ENCODE measurements at places on chromosomes 16 and 17.

- DNase-seq = no peak
Observed at GRCh38 chr17:156094-156621, 18.8 kb downstream of the SCGB1C2 start.

GRCh38 chr17:44916781-44917241 lies 1.5 kb upstream of the GFAP start:
- DNase-seq = peak; percentile 50

DNA sequence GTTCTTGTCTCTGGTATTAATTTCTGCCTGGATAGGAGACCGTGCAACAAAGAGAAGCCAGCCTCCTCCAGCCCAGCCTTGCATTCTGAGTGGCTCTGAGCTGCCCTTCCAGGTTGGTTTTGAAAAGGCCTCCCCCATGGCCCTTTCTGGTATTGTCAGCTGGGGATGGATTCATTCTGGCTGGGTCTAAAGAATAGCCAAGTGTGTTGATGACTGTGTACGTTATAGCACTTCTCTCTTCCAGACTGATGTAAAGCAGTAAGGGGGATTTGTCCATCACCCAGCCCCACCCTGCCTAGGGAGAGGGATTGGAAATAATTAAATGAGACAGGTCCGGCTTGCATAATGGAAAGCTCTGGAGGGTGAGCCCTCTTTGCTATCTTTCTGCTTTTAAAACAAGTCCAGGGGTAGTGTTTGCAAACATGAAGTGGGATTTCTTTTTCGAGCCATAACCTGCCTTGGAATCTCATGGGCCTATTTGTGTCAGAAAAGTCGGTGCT lies 146.4 kb downstream of the MSI2 start:
- DNase-seq = no peak

DNA sequence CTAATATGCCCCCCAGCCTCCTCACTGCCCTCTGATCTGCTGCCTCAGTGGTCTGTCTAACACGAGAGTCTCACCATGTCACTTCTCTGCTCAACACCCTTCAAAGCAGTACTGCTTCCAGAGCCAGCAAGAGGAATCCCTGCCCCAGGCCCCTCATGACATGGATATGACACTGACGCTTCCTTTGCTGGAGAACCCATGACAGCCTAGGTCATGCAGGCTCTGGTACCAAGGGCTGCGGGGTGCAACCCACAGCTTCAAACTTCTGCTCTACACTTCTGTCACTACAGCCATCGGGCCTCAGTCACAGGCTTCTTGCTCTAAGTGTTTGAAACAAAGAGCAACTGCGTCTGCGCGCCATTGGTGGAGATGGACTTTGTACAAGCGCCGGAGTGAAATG lies 32.6 kb upstream of the DLX4 start:
- DNase-seq = no peak

GRCh38 chr16:78363843-78364555 lies 264.5 kb downstream of the WWOX start:
- DNase-seq = no peak

DNA sequence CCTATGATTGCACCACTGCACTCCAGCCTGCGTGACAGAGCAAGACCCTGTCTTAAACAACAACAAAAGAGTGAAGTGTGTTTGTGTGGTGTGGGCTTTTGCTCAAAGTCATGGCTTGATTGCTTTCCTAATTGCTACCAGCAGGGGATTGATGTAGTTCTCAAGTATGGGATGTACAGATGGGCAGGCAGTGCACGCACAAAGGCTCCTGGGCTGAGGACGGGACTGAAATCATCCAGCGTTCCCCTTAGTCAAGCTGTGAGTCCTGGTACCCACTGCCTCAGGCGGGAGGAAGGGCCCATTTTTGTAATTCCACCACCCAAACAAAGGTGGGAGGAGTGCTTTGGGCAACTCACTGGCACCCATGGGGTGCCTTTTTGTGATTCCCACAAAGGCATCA lies 47.3 kb downstream of the GDE1 start:
- DNase-seq = no peak

DNA sequence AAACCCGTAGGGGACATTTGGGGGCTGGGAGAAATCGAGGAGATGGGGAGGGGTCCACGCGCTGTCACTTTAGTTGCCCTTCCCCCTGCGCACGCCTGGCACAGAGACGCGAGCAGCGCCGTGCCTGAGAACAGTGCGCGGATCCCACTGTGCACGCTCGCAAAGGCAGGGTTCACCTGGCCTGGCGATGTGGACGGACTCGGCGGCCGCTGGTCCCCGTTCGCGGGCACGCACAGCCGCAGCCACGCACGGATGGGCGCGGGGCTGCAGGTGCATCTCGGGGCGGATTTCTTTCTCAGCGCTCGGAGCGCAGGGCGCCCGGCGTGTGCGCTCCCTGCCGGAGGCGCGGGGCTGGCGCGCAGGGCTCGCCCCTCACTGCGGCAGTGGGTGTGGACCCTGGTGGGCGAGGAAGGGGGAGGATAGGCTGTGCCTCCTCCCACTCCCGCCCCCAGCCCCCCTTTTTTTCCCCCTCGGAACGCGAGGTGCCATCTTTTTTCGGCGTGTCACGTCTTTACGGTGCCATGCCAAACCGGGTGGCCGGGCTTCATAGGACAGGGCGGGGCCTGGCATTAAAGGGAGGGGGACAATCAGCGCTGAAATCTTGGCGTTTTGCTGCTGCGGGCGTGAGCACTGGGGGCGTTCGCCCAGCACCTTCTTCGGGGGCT lies 1.1 kb downstream of the MAPT start:
- DNase-seq = no peak

DNA sequence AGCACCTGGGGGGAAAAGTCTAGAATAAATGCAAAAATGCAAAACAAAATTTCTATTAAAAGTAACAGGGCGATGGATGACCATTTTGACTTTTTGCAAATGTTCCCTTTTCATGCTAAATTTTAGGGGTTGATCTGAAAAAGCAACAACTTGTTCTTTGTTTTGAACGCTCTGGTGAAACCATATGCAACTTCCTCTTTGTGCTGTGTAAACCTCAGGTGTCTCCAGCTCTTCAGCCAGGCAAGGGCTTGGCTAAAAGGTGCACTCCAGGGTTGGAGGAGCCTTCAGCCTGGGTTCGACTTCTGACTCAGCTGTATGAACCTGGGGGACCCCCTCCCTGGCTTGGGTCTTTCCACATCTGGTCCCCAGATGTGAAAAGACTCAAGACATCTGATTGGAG lies 9.5 kb downstream of the IRF8 start:
- DNase-seq = no peak

GRCh38 chr16:24858219-24859041 lies 12.7 kb downstream of the SLC5A11 start:
- peak; percentile 71 for DNase-seq

DNA sequence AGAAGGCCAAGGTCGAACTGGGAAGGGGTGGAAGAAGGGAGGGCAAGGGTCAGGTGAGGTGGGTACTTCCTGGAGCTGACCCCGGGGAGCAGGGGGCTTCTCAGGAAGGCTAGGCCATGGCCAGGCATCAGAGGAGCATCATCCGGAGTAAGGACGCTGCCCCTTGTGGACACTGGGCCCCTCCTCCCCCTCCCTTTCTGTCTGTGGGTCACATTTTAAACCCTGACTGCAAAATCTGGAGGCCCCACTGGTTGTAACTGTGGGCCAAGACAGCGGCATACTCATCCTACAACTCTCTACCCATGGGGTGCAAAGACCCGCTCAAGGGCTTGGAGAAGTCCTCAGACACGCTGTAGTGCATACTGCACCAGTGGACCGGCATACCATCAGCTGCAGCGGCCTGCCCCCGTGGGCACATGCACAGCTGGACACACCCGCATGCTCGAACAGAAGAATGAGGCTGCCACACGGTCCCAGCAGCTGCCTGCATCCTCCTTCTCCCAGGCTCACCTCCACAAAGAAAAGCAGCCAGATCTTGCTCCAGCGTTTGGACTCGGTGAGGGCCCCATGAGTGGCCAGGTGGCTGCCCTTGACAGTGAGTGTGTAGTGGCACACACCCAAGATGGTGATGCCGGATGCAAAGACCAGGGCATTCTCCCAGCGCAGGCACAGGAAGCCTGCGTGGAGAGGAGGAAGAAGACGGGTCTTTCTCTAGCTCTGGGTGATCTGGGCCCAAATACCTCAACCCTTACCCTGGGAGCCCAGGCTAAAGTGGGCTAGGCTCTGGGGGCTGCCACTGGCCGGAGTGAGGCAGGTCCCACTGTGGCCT lies 1.2 kb downstream of the FADS6 start:
- no peak for DNase-seq

DNA sequence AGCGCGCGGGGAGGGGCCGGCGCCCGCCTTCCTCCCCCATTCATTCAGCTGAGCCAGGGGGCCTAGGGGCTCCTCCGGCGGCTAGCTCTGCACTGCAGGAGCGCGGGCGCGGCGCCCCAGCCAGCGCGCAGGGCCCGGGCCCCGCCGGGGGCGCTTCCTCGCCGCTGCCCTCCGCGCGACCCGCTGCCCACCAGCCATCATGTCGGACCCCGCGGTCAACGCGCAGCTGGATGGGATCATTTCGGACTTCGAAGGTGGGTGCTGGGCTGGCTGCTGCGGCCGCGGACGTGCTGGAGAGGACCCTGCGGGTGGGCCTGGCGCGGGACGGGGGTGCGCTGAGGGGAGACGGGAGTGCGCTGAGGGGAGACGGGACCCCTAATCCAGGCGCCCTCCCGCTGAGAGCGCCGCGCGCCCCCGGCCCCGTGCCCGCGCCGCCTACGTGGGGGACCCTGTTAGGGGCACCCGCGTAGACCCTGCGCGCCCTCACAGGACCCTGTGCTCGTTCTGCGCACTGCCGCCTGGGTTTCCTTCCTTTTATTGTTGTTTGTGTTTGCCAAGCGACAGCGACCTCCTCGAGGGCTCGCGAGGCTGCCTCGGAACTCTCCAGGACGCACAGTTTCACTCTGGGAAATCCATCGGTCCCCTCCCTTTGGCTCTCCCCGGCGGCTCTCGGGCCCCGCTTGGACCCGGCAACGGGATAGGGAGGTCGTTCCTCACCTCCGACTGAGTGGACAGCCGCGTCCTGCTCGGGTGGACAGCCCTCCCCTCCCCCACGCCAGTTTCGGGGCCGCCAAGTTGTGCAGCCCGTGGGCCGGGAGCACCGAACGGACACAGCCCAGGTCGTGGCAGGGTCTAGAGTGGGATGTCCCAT lies 232.8 kb downstream of the SEC14L1 start:
- no peak for DNase-seq

DNA sequence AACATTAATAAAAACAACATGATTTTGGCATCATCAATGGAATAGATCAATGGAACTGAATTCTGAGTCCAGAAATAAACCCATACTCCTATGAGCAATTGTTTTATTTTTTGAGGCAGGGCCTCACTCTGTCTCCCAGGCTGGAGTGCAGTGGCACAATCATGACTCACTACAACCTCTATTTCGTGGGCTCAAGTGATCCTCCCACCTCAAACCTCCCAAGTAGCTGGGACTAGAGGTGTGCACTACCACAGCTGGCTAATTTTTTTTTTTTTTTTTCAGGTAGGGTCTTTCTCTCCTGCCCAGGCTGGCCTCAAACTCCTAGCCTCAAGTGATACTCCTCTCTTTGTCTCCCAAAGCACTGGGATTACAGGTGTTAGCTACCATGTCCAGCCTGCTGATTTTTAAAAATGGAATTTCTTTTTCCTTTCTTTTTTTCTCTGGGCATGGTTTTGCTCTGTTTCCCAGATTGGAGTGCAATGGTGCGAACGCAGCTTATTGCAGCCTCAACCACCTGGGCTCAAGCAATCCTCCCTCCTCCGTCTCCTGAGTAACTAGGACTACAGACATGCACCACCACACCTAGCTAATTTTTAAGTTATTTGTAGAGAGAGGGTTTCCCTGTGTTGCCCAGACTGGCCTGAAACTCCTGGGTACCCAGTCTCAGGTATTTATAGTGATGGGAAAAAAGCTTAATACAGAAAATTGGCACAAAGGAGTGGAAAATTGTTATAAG lies 7.3 kb upstream of the PRDM7 start:
- DNase-seq = no peak

DNA sequence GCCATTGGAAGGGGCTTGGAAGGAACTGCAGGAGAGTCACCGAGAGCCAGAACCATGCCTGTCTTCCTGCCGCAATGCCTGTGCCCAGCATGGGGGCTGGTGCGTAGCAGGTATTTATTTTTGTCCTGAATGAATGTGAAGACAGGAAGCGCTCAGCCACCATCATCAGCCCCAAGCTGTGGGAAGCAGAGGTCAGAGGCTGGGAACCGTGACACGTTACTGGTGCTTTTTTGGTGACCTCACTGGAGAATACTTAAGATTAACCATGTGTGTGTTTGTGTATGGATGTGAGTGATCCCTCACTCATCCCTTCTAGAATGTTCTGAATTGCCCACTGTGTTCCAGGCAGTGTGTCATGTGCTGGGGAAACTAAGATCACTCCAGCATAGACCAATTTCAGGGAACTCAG lies 343.8 kb downstream of the SNX29 start:
- peak; percentile 18 for DNase-seq

- DNase-seq = no peak
Observed at GRCh38 chr17:50493744-50494143, 14.5 kb upstream of the MYCBPAP start.

GRCh38 chr17:30074254-30074653 lies 42.4 kb upstream of the NSRP1 start:
- no peak for DNase-seq

DNA sequence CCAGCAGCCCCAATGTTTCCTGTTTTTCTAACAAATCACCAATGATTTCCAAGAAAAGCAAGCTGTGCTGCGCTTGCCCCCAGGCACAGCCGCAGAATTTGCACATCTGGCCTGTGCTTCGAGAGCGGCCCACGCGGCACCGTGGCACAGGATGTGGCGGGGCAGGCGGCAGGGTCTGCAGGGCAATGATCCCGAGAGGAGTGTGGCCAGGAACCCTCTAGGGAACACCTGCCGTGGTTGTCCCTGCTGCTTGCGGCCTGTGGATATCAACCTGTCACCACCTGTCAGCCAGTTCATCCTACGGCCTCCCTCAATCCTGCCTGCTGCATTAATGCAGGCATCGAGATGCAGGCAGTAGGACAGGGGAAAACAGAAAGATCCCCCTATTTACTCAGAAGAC lies 24.0 kb downstream of the PIK3R5 start:
- DNase-seq = no peak

DNA sequence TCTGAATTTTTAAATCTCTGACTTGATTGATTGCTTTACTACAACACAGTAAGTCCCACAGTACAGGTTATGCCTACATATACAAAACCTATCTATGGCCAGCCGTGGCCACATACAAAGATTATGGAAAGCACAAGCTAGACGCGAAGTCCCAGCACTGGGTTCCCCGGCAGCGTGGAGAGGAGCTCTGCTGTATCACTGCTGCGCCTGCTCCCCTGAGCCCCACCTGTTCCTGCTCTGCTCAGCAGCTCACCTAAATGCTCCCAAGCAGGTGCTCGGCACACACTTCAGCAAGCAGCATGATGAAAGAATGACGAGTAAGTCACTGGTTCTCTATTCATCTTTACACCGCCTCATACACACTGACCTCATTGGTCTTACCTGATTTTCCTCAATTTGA lies 20.6 kb downstream of the ZDHHC7 start:
- DNase-seq = no peak

- no peak for DNase-seq
Observed at GRCh38 chr16:79914961-79915720, 314.6 kb upstream of the MAF start.

GRCh38 chr17:15971098-15971678 lies 26.3 kb downstream of the ADORA2B start:
- DNase-seq = no peak

GRCh38 chr17:64385187-64386083 lies 5.2 kb downstream of the PECAM1 start:
- peak; percentile 93 for DNase-seq

GRCh38 chr17:47222047-47222446 lies 12.9 kb downstream of the MYL4 start:
- DNase-seq = no peak

Data from fibroblast of pulmonary artery (primary cell).